ENCODE measurements at places on chromosomes 5 and 9.

DNA sequence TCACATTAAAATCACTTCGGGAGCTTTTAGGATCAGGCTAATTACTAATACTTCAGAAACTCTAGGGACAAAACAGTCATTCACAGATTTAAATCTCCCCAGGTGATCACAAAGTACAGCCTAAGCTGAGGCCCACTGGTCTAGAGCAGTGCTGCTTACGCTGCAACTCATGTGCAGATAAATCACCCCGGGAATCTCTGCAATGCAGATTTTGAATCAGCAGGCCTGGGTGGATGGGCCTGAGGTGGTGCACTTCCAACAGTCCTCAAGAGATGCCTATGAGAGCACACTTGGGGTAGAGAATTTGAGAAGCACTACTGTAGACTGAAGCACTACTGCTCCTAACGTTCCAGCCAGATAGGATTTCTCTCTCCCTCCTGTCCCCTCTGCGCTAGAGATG, 28.4 kb downstream of the CSF1R start:
- DNase-seq, result no peak

GRCh38 chr9:127574072-127574993, 37.7 kb upstream of the STXBP1 start:
- no peak for DNase-seq

DNA sequence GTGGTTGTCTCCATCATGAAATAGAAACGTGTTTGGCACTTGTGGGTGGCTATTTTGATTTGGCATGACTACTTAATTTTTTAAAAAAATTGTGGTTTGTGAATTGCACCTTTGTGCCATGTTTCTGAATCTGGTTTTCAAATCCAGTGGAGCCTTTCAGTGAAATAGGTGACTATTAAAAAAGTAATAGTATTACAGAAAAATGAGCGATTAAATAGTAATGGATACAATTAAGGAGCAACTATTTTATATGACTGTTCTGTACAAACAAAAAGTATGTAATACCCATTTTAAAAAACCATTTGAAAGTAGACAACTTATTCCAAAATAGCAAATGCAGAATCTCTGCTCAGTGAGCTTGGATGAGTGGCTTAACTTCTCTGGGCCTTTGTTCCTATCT, 3.0 kb downstream of the SOWAHA start:
- DNase-seq, result no peak

DNA sequence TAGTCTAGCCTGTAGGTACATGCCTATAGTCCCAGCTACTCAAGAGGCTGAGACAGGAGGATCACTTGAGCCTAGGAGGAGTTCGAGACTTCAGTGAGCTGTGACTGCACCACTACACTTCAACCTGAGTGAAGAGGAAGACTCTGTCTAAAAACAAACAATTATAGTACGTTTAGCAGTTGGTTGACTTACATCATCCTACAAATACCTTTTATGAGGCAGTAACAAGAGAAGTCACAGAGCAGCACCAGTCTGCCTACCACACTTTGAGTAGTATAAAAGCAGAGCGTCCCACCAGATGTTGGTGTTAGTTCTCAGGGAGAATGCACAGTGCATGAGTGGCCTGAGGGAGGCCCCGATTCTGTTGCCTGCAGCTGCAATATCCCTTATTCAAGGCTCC, 16.1 kb downstream of the ZFR start:
- DNase-seq, result no peak

DNA sequence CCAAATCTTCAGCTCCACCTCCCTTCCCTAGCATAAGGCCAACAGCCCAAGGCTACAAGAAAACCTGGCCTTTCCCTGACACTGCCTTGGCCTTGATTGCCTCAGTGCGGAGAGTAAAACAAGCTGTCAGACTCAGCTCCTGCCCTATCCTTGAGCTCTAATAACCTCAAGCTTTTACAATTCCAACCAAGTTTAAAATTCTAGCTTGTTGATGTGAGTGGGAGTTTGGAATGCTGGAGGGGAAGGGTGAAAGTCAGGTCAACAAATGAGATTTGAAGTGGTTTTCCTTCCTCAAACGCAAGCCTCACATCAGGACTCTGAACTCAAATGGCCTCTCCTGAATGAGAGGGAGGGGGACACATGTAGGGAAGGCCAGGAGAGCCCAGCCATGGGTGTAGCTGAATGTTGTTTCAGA, 197.0 kb upstream of the VLDLR start:
- DNase-seq, result no peak

- no peak for DNase-seq
Observed at GRCh38 chr9:6955251-6955921, 197.6 kb downstream of the KDM4C start.

GRCh38 chr9:122100756-122101155, 7.6 kb upstream of the TTLL11 start:
- DNase-seq, result no peak

DNA sequence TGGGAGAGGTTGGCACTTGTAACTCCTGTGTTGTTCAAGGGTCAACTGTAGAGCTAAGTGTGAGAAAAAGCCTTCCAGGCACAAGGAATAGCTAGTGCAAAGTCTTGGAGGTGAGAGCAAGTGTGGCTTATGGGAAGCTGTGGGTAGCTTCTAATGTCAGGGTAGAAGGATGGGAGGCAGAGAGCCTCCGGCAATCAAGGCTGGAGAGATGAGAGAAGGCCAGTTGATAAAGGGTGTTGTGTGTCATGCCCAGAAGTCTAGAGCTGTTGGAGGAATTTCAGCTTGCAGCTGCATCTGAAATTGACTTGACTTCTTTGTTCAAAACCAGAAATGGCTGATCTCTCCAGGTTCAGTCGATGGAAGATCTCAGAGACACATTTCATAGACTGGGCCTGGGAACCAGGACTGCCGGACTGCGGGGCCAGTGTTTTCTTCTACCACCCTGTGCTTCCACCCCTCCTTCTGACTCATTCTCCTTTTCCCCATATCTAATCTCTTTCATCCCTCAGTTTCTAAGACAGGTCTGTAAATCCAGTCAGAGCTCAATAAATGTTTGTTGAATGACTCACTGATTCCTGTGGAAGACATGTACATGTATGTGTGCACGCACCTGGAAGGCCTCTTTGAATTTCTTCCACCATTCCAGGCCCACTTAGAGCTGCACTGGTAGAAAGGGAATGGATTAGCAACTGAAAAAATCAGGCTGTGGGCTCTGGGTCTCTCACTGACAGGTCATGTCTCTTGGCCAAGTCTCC, 67.8 kb upstream of the KLF4 start:
- no peak for DNase-seq

- no peak for DNase-seq
Observed at GRCh38 chr9:77659926-77660325, 11.8 kb upstream of the GNA14 start.

DNA sequence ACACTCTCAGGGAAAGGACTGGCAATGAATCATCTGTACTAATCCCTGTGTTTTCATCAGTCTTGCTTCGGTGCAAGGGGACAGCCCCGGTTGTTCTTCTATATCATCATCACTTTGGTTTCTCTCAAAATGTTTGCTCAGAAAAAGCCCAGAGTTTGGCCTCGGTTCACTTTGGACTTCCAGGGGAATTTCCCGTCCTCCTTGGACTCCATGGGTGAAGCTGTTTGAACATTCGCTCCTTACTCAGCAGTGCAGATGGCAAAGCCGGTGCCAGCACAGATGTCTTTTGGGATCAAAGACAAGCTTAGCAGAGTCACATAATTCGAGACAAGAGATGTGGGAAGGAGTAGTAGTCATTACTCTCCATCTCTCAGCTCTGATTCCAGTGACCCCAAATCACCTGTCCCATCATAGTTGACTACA, 69.8 kb upstream of the TNFSF8 start:
- DNase-seq, result no peak

- no peak for DNase-seq
Observed at GRCh38 chr9:130847306-130848217, 12.5 kb downstream of the ABL1 start.

- no peak for DNase-seq
Observed at GRCh38 chr5:123802298-123802951, 290.4 kb downstream of the CSNK1G3 start.

GRCh38 chr5:6395621-6396020, 17.3 kb upstream of the MED10 start:
- no peak for DNase-seq

- DNase-seq, result no peak
Observed at GRCh38 chr5:98735806-98736507, 37.5 kb upstream of the RGMB start.

GRCh38 chr5:99449786-99450185, 521.0 kb upstream of the CHD1 start:
- no peak for DNase-seq

DNA sequence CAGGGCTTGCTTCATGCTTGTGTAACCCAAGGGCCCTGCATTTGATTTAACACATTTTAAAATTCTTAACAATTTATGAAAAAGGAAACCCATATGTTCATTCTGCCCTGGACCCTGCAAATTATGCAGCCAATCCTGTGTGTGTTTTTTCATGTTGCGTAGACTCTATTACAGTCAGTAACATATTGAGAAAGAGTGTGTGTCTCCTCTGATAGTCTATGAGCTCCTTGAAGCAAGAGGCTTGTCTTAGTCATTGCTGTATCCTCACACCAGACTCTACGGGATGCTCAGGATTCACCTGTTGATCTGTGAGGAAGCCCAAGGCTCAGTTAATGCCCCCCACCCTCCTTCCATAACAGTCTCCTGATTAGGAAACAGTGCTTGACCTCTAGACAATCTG, 177.3 kb upstream of the DMAC1 start:
- no peak for DNase-seq

DNA sequence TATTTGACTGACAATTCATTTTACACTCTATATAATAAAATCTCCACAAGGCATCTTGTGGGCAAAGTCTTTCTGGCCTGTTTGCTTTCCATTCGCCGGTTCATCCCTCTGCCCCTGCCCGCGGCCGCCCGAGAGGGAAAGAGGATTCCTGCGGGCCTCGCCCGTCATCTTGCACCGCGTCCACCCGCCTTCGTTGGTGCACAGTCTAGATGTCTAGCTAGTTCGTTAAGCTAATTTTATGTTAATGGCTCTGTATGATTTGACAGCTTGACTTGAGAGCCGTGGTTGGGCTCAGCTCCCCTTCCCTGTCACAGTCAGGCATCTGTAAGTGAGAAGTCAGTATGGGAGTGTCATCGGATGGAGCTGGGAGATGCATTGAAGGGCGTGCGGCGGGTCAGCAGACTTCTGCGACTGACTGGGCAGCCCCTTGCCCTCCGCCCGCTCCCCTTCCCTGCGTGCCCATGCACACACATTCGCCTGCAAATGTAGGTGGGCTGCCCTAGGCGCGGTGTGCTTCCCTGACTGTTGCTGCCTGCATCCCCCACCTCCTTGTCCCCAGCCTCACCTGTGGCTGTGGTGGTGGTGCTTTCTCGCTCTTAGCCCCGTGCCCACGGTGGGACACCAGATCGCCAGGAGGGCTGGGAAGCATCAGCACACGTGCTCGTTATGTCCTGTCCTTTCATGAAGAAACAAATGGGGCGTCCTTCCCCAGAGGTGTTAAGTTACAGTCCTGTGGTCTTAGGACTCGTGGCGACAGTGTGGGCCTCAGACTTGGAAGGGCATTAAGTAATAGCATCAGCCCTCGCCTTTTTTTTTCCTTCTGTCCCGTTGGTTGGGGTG, 25.9 kb upstream of the PRDM12 start:
- no peak for DNase-seq

DNA sequence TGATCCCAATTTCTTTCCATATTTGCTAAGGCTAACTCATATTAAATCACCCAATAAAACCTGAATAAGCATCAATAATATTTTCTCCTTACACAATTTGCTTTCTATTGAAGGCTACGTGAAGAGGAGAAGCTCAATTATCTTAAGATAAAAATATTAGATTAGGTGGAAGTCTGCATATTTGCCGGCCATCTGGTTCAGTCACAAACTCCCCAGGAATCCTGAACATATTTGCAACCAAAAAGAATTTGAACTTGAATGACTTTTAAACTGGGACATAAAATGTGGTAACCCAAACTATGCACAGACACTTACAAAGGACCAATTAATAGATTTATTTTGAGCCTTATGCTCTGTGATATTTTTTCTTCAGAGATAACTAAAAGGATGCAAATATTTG, 92.3 kb downstream of the HAPLN1 start:
- DNase-seq, result no peak

- DNase-seq, result no peak
Observed at GRCh38 chr9:116300360-116300870, 146.8 kb downstream of the PAPPA start.

- DNase-seq, result no peak
Observed at GRCh38 chr5:157611571-157612476, 36.2 kb upstream of the ADAM19 start.

GRCh38 chr5:145936401-145937131, at the start of gene SH3RF2:
Gene SH3RF2, plus strand, starts transcription at chr5:145936578. Its CDS starts 1,351 bp downstream, at chr5:145937929.
- DNase-seq, result no peak

DNA sequence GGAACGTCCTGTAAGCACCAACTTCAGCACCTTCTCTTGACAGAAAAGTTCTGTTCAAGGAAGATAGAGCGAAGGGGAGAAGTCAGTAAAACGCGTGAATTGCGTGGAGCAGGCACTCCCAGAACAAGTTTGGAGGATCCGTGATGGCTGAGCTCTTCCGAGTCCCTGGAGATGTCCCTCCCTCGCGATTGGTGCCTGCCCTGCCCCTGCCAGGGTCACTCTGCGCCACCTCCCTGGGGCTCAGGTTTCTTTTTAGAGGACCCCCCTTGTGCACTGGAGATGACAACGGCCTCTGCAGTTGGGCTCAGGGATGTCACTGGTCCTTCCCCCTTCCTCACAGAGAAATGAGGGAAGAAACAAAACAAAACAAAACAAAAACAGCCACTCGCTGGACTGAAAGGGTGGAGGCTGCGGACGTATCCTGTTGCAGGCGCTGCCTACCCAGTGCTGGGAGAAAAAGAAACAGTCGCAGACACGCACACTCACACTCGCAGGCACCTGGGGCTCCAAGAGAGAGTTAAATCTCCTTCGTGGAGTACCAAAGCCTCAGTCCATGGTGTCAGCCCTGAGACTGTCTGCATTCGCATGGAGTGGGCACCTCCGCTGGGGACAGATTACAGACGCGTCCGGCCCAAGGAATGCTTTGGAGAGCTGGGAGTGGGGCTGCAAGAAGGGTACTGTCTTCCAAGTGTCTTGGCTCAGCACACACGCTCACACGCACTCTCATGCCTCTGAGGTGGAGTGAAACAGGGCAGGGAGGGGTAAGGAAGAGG, 512.7 kb downstream of the SLCO4C1 start:
- no peak for DNase-seq

- no peak for DNase-seq
Observed at GRCh38 chr5:138096363-138096762, 12.5 kb downstream of the WNT8A start.

- DNase-seq, result no peak
Observed at GRCh38 chr5:14365831-14366430, 215.7 kb upstream of the OTULINL start.

Data from NK-92 treated with Interleukin-12 subunit alpha and Interleukin-12 subunit beta, amount 100 ng/mL, for 24 hours (cell line).